Motor neuron (in vitro differentiated cells): ENCODE measurements at places on chromosomes 4 and X. TPM values are rescaled to one million over a fixed set of nuclear protein-coding genes. Genes with fewer than 3 reads are reported as not detected.
A peak's percentile ranks its signal among the peaks of the same experiment; 100 is the strongest.

The GAB3 gene
- total RNA-seq, result not detected in 2 replicates

- no peak for ATAC-seq
Observed at GRCh38 chrX:118652717-118653116, 74.7 kb upstream of the IL13RA1 start.

DNA sequence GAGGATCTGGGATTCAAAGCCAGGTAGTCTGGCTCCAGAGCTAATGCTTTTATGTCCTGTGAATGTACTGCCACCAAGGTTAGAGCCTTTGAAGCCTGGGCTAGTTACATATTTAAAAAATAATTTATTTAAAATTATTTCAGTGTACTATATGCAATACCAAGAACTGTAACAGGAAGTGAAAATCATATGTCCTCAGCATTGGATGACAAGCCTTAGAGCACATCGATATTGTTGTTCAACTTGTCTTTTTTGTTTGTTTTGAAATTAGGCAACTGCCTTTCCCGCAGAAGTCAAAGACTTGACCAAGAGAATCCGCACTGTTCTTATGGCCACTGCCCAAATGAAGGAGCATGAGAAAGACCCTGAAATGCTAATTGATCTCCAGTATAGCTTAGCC, 73.1 kb upstream of the IL13RA1 start:
- no peak for ATAC-seq

The MAGEB4 gene
- total RNA-seq, result 0.14 TPM in 1 of 2 replicates, not detected in the other

The KANTR gene
- 19.2 and 23.2 TPM in 2 replicates for total RNA-seq

GRCh38 chrX:82945332-82945731, 562.8 kb upstream of the POU3F4 start:
- no peak for ATAC-seq

The BTK gene
- total RNA-seq, result 0.38 and 1.0 TPM in 2 replicates

DNA sequence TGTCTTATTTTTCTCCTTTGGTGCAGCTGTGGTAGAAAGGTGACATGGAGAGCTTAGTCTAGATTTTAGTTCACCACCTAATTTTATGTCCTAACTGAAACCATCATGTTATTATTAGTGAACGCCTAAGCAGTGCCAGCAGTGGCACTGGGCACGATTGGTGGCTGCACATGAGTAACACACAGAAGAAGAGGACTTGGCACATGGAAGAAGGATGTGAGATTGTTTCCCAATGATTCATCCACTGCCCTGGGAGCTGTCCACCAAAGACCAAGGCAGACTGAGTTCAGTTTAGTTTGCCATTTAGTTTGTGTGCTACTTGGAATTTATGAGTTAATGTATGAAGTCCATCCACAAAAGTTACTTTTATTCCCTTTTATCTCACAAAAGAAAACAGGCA, 68.1 kb upstream of the NAP1L5 start:
- ATAC-seq, result peak; percentile 48

The SYTL5 gene
- total RNA-seq, result 3.3 TPM in 2 replicates

DNA sequence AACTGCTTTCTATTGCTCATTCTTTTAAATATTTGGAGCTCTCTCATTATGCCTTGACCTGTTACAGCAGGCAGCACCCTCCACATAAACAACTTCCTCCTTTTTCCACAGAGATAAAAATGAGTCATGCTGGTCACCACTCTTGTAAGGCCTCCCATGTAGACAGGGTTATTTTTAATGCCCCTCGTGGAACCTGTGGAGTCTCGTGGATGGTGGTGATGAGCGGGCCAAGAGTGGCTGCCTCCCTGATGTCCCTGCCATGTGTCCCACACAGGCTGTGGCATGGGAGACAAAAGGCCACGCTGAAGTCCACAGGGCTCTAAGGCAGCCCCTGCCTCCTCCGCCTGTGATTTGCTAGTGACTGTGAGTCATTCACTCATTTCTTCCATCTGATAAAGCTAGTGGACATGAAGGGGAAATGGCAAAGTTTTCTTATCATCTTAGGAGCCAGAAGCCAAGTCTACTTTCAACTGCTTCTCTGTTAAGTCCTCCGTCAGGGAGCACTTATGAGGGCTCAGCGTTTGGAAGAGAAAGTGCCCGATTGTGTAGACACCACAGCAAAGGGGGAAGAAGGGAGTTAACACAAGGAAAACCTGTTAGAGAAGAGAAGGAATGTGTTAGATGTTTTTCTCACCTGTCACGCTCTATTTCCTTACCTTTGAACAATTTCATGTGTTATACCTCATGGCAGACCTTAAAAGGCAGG, 121.6 kb upstream of the FAT1 start:
- ATAC-seq, result peak; percentile 76
